Stomach (tissue), 19 donors: ENCODE measurements at places on chromosomes 3 and 15. TPM values are rescaled to one million over a fixed set of nuclear protein-coding genes. Genes with fewer than 3 reads are reported as not detected.

- H3K4me1 ChIP-seq, result peaks cover 9% of the 10 kb centered on the region
- no peaks in the 10 kb centered on the region for H3K36me3 ChIP-seq
- H3K27ac ChIP-seq, result no peak overlapping the region
- H3K4me3 ChIP-seq, result no peak overlapping the region
- H3K27me3 ChIP-seq, result no peaks in the 10 kb centered on the region
- DNase-seq, result no peak
These were observed 77.2 kb upstream of the KCNMB2 start for GRCh38 chr3:178459038-178459410.

DNA sequence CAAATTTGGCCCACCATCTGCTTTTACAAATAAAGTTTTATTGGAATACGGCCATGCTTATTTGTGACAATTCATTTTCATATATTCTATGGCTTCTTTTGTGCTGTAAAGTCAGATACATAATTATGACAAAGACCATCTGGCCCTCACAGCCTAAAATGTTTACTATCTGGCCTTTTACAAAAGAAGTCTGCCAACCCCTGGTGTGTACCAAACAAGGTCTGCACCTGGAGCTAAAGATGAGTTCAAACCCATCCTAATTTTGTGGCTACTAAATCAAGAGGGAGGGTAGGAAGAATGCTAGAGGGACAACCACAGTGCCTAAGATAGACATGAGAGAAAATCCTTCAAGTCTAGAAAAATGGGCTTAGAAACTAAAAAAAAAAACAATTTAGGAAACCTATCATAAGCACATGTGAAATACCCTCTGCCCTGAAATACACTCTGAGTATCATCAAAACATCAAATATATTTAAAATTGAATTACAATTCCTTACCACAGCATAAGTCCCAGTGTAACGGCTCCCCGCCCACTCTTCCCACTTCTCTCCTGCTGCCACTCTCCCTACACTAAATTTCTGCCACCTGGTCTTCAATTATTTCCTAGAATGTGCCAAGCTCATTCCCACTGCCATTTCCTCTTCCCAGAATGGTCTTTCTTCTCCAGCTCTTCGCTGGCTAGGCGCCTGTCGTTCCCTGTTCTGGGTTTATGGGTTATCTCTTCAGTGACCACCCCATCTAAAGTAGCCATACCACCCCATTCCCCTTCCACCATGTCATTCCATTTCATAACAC, 950.7 kb upstream of the CFAP20DC start:
- H3K4me1 ChIP-seq, result no peaks in the 10 kb centered on the region
- no peak overlapping the region for H3K27ac ChIP-seq
- H3K27me3 ChIP-seq, result no peaks in the 10 kb centered on the region

- no peak for DNase-seq
- no peaks in the 10 kb centered on the region for H3K4me1 ChIP-seq
- no peak overlapping the region for H3K4me3 ChIP-seq
- H3K36me3 ChIP-seq, result no peaks in the 10 kb centered on the region
- no peak overlapping the region for H3K27ac ChIP-seq
These were observed 66.2 kb downstream of the TAFA4 start for GRCh38 chr3:68866157-68866556.

GRCh38 chr3:45564172-45564571, 30.4 kb upstream of the LIMD1 start:
- H3K27ac ChIP-seq, result no peak overlapping the region
- DNase-seq, result no peak
- no peak overlapping the region for H3K4me3 ChIP-seq
- no peaks in the 10 kb centered on the region for H3K27me3 ChIP-seq
- no peaks in the 10 kb centered on the region for H3K4me1 ChIP-seq
- H3K36me3 ChIP-seq, result no peaks in the 10 kb centered on the region

DNA sequence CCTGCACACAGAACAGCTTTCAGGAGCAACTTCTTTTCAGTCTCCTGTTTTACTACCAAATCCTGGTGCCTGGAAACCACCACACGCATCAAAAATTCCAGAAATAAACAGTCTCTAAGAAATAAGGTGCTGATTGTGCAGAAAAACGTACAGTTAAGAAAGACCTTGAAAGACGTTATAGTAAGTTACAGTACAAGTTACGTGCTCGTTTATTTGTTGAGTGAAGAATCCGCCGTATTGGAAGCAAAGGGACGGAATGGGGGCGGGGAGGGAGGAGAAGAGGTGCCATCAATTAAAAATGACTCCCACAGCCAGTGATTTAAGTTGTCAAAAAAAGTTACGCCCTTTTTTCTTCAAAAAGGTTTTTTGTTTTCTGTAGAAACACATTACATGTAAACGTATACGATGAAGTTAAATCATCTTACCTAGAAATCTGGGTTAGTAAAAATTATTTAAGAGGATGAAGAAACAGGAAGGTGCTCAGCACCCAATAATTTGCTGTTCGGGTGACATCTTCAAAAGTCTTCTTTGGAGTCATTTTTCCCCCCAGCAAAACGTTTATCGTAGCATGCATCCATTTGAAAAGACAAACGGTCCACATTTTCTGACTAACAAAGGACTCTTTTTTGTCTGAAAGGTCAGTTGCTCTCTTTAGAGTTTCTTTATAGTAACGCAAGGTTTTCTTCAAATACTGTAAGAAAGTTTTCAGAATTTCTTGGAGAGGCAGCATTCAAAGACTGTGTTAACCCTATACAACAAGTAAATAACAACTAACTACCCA, 782 bp upstream of the UACA start:
- H3K27me3 ChIP-seq, result no peaks in the 10 kb centered on the region
- peak overlapping the region; percentile 93 for H3K4me3 ChIP-seq
- peak overlapping the region; percentile 93 for H3K27ac ChIP-seq

DNA sequence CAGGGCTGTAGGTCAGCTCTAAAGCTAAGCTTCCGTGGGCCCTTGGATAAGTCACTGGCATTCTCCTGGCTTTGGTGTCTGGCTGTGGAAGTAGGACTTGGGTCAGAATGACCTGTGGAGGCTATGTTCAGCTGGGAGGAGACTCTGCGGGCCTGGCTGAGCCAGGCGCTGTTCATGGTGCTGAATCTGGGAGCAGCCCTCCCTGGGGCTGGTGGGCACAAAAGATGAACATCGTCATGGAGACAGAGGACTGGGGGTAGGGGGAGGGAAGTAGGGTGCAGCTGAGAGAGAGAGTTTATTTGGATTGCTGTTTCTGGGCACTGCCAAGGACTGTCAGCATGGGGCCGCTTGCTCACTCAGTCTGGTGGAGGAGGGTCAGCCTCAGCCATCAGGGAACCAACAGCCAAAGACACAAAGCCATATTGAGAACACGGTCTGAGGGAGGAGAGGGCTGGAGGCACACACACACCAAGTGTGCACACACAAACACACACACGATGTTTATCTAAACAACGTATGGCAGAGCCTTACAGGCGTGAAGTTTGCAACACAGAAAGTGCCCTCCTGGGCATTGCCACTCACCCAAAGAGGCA, 120.7 kb upstream of the LINGO1 start:
- no peaks in the 10 kb centered on the region for H3K4me1 ChIP-seq
- DNase-seq, result no peak

- no peak for DNase-seq
- H3K27ac ChIP-seq, result no peak overlapping the region
- no peak overlapping the region for H3K4me3 ChIP-seq
These were observed 18.0 kb downstream of the ZDHHC3 start for GRCh38 chr3:44957986-44958385.

DNA sequence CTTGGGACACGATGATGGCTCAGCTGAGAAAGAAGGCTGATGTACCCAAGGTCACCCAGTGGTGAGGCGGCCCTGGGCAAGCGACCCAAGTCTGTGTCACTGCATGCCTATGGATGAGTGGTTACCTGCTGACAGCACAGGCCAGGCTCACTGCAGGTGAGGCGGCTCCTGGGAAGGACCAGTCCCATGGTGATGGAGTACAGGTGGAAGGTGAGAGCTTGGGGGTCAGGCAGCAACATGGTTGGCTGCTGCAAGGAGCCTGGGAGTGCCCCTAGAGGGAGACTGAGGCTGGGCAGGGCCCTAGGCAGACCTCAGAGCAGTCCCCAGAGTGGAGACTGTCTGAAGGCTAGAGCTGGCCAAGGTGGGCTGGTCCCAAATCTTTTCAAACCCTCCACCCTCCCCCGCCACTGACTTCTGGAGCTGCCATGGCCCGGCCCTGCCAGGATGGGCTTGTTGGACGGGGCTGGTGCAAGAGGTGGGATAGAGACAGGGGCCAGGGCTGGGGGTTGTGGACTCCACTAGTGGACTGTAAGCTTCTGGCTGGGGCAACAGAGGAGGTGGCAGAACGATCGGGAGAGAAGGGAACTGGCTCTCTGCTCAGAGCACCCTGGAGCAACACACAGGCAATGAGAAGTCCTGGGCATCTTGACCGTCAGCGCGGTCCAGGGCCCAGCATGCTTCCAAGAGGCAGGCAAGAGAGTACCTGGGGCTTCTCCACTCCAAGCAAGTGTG, 72.5 kb upstream of the SLC6A11 start:
- peaks cover 65% of the 10 kb centered on the region for H3K27me3 ChIP-seq
- H3K4me1 ChIP-seq, result peaks cover 5% of the 10 kb centered on the region
- no peaks in the 10 kb centered on the region for H3K36me3 ChIP-seq
- H3K4me3 ChIP-seq, result no peak overlapping the region

The FGF12 gene
- total RNA-seq, result 0.87 TPM

The ELL3 gene
- total RNA-seq, result 8.1 TPM

The SLC9C1 gene
- total RNA-seq, result not detected
